ENCODE measurements at places on chromosomes 3 and 15.

DNA sequence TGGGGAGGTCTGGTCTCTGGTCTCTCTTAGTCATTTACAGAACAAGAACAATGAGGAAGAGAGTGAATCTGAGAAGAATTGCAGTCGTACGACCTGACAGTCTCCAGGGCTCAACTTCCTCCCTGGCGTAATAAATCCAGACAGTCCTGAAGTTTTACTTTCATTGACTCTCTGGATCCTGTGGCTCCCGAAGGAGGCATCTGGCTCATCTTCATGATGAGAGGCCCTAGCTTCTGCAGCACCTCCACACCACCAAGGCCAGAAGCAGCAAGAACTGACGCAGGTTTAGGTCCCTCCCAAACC is 11.8 kb upstream of the CYFIP1 start:
- DNase-seq = no peak

DNA sequence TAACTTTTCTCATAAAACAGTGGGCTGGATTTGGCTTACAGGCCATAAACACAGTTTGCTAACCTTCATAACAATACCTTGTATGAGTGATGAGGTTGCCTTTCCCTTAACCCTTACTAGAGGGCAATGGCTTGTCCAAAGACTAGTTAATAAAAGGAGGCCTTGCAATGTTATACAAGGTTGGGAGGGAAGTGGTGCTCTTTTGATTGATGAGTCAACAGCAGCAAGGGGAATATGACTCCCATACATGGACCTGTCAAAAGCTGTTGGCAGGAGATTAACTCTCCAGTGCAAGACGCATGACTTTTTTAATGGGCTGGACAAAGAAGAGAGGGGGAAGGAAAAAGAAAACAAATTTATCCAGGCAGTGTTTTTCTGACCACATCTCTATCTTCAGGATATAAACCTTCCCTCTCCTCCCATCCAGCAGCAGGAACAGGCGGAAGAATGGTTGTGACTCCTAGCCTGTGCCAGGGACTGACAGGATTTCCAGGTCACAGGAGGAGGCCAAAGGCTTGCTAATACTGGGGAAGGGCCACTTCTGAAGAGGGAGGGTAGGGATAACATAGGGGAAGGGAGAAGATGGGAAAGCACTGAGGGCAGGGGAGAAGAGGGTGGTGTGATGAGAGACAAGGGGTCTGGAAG is 35.2 kb upstream of the ARL14 start:
- DNase-seq = no peak

GRCh38 chr15:31387092-31387478 is 60.5 kb downstream of the KLF13 start:
- no peak for DNase-seq

DNA sequence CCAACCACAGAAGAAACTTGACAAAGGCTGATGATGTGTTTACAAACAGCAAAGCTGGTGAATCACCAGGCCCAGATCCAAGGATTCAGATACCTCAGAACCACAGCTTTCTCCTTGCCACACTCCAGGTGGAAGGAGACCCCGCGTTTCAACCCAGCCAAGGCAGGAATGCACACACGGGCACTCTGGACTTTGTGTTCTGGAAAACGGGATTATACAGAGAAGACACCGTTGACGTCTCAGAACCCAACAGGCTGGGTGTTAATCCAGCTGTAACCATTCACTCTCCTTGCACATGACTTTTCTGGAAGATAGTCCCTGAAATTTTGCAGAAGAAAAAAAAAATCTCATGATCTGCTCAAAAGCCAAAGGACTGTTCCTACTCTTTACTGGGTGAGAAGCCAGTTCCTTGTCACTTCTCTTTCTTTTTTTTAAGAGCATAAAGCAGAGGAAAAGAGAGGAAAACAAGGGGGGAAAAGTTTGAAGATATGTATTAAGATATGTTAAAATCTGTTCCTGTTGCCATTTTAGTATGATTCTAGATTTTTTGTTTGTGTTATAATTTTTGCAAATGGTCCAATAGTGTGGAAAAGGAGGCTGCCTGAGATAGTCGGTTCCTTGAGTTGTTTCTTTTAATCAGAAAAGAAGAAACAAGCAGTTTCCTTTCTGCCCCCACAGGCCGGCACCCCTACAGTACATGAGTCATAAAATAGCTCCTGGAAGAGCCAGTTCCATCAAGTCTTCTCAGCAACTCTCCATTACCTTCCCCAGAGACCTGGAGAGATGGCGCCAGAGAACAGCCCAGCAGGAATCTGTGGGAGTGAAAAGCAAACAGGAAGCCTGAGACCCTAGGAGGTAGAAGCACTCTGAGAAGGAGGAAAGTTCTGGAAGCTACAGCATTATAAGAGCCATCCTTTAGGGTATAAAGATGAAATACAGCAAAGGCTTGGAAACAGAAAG is 73.1 kb downstream of the RORA start:
- peak; percentile 16 for DNase-seq

DNA sequence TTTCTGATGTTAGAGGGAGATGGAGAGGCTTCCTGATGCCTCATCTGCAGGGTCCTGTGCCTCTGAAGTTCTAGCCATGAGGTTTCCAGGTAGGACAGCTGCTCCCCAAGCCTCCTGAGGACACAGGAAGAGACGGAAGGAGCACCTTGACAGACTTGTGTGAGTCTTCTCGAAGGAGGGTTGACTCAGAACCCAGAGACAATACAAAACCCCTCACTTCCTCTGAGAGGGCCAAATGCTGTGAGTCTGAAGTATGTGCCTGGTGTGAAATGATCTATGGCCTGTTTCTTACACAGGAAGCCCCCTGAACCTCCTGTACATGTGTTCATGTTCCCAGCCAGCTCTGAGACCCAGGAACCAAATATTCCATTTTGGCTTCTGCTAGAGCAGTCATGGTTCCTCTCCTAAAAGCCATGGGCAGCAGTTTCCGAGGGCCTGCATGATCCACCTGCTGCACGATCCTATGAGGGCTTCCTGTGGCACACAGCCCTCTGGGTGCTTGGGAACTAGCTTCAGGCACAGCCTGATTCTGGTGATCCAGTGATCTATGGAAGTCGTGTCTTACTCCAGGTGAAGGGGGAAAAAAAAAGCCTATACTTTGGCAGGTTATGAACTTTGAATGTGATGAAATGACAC is 62.2 kb downstream of the AAGAB start:
- DNase-seq = no peak

GRCh38 chr3:131705558-131706051 is 202.8 kb upstream of the MRPL3 start:
- DNase-seq = peak; percentile 33

DNA sequence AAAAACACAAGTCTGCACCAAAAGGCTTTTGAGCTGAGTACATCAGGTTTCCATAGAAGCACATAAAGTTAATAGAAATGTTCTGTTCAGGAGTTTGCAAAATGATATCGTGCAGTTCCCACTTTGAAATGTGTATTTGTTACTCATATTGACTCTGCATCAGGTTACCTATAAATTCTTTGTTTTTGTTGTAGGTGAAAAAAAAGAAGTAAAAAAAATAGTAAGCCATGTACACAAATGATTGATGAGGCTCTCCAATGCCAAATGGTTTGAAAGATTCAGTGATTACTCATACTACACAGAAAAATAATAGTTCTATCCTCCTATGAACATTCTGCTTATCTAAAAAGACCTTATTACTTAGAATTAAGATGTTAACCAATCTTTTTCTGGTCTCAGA is 287.3 kb upstream of the MME start:
- no peak for DNase-seq

DNA sequence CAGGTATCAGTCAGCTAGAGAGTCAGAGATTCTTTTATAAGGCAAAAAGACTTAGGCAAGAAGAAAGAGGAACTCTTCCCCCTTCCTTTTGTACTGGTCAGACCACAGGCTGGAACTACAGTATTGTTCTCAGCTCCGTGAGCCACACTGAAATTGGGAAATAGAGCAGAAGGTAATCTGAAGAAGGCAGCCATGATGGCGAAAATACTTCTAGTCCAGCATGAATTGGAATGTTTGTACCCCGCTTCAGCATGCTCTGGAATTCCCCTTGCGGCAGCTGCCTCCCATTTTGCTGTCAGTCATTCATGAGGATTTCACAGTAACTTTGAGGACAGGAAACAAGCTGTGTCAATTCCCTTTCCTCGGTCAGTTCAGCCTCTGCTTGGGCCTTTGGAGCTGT is 96.2 kb downstream of the CORO2B start:
- DNase-seq = no peak

DNA sequence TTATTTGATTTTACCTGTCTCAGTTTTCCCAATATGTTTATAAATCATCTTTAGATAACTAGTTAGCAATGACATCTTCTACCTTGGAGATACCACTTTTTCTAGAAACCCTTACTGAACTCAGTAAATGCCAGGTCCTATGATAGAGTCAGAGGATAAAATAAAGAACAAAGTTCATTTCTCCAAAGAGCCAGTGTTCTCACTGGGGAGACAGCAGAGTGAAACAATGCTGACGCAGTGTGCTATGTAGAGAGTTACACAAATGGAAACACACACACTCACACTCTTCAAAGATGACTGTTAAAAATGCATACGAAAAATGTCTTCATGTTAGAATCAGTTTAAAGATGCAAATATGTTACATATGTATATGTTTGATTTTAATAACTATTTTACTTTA is 111.3 kb downstream of the PIK3R4 start:
- DNase-seq = no peak

Measured in HS-5 (cell line).